ENCODE measurements at places on chromosomes 2 and 18.
A peak's percentile ranks its signal among the peaks of the same experiment; 100 is the strongest.

DNA sequence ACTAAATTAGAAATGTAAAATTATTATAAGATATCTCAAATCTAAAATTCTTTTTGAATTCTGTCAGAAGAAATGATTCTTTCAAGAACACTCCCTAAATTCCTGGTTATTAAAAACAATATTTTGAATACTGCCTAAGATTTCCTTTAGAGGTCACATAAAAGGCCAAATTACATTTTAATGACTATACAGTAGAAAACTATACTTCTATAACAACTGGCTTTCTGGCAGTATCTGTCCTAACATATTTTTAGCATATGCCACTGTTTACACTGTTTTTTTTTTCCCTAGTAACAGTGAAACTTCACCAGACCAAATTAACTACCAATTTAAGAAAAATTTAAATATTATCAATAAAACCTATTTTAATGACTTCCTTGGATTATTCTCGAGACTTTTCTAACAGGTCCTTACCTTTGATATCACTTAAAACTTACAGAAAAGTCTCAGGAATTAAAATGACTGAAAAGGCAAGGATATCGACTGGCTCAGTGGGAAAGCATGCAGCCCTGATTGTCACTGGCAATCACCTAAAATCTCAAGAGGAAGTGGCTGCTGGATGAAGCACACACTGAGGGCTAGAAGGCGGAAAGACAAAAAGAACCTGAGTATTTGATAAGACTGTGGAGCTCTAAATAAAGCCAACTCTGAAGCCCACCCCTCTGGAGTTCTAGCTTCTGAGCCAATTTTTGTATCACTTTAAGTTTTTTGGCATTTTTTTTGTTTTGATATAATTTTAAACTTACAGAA, 59.6 kb downstream of the SPIRE1 start:
- DNase-seq, result no peak

- DNase-seq, result no peak
Measured at GRCh38 chr2:79009388-79009787, 16.1 kb upstream of the REG3G start.

GRCh38 chr2:108575132-108575966, 41.1 kb downstream of the LIMS1 start:
- no peak for DNase-seq

- no peak for DNase-seq
Measured at GRCh38 chr2:5175231-5175630, 517.0 kb upstream of the SOX11 start.

DNA sequence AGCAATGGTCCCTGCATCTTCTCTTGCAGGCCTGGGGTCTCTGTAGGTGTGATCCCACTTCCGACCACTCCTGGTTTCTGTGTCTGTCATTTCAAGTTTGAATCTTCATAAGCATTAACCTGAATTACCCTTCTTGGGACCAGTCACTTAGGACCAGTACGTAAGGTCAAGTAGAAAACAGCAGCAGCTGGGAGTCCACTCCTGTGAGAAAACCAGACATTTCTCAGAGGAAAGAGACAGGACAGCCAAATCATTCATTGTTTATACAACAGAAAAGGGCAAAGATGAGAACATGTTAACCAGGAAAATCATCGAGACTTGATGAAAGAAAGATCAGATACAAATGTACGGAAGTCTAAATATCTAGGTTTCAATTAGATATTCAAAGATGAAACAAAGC, 163.0 kb downstream of the MREG start:
- DNase-seq, result no peak

- no peak for DNase-seq
Measured at GRCh38 chr2:8138923-8139667, 542.8 kb upstream of the ID2 start.

DNA sequence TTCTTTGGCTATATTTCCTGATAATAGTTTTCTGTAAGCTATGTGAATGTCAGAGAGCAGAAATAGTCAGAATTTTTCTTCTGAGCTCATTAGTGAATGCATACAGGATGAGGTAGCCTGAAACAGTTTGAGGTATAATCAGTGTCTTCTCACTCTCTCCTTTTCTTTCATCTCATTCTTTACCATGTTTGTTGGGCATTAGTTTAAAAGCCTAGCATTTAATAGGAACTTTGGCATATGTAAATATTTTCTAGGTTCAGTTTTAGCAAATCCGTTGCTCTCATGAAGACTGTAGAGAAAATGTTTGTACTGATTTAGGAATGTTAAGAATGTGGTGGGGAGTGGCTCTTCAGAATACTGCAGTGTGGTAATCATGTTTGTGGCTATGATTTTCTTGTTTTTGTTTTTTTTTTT, 119.4 kb downstream of the PARD3B start:
- no peak for DNase-seq

DNA sequence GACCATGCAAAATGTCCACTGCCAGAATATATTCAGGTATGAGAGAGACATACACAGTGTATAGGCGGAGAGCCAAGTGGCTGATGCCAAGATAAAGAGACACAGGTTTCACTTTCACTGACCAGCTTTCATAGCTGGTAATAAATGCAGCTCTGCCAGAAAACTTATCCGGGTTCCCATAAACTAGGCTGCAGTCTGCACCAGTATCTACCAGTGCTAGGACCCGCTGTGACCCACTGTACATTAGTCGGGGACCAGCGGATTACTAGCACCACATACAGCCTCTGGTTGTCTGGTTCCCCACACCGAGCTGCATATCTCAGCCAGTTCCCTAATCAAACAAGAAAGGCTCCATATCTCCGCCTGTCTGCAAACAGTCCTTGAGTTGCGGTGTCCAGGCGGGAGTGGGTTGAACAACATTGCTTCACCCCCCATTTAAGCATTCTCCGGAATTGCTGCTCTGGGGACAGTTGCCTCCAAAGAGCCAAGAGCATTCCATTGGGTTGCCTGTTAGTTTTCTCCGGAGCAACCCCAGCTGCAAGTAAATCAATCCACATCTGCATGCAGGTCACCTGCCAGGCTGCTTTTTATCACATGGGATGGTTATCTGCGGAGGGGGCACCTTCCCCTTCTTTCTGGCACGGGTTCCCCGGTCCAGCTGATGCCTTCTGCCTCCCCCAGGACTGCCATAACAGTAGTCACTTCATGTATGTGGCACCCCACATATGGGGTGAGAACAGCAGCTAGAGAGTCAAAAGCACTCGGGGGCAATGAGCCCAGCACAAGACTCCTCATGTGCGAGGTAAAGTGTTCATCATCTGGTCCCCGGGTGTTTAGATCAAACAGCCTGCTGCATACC, 18.0 kb upstream of the KLHL23 start:
- no peak for DNase-seq

DNA sequence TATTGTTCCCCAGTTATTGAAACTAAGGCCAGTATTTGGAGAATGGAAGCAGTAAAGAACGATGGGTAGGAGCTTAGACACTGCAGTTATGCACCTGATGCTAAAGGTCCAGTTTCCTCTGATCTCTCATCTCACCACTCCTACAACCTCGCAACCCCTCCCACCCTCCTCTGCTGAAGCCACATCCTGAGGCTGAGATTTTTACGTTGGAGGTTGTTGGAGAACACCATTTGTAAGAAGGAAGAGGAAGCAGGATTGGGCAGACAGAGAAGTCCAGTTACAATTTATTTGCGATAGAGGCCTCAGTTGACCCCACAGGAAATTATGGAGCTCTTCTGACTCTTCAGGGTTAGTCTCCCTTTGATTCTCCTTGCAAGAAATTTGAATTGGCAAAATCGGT, 54.3 kb upstream of the NDUFV2 start:
- DNase-seq, result no peak

DNA sequence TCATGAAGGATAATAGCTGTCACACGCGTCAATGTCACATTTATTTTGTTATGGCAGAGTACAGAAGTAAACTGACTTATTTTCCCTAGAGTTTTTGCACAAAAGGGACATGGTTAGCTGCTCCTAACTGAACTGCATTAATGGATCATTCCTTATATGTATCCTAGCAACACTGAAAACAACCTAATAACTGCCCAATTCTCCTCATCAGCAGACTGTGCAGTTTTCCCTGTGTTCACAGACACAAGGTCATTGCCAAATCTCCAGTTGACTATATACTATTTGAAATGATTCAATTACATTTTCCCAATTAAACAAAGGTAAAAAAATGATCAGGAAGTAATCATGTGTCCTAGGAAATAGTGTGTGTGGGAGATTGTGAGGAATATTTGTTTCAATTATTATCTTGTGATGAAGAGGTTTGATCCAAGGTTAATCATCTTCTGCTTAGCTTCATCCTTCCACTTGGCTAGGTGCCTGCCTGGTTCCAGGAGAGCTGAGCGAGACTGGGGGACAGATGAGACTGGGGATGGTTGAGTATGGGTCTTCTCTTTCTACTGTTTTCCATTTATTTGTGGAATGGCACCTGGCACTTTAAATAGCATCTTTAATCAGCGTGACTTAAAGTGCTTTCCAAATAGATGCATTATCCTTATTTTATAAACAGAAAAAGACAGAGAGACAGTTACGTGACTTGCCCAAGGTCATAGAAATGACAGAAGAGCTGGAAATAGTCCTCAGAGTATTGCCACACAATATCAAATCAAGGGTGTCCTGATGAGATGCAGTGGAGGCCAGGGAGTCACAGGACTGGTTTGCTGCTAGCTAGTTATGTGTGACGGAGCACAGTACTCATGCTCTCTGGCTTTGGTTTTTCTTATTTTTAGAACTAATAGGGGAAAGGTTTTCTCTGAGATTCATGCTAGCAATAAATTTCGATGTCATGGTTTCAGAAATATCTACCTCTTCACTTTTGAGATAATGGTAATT, 335.6 kb downstream of the PIK3C3 start:
- DNase-seq, result no peak

- peak; percentile 58 for DNase-seq
Measured at GRCh38 chr2:85678794-85679672, 11.0 kb upstream of the SFTPB start.

- no peak for DNase-seq
Measured at GRCh38 chr2:168241208-168241607, 6.2 kb downstream of the STK39 start.

DNA sequence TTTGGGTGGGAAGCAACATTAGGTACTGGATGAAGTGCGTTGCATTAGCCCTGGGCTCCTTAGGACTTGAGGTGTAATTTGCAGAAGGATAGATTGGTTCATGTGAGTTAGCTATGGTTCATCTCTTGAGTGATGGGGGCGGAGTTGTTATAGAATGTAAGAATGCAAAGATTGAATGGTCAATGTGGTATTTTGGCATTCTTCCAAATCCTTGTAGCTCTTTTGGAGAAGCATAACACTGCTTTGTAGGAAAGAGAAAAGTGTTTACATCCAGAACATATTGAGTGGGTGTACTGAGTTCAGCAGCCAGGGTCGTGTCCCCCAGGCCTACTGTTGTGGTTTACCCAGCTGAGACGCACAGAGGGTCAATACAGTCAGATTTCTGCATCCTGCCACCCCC, 173.5 kb downstream of the FMNL2 start:
- DNase-seq, result no peak

- DNase-seq, result no peak
Measured at GRCh38 chr18:9708434-9709303, 568 bp downstream of the RAB31 start.

DNA sequence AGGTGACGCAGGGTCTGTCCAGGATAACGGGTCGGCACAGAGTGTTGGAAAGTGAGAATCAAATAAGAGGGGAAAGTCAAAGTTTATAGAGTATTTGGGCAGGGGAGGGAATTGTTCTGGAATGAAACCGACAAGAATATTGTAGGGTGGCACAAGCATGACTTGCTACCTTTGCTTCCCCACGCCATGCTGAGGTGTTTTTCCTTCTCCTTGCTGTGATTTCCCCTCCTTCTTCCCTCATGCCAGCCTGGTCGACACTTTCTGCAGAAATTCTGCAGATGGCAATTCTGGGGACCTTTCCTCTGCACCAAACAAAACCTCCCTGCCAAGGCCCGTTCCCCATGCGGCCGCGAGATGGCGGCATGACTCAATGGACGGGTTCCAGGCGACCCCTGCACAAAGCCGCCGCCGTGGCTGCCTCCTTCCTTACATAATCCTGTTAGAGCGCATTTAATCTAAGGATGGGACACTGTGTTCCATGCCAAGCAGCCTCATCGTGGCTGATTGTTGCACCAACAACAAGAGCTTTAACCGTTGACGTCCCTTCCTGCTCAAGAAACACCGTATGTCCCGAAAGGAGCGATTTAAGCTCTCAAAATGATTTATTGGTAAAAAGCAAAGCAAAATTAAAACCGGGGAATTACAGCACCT, at the start of gene MRO:
MRO (minus strand) TSS at position 289 of the 651 bp plus-strand sequence. CDS start 10,616 bp downstream, outside the sequence.
- DNase-seq, result peak; percentile 74

DNA sequence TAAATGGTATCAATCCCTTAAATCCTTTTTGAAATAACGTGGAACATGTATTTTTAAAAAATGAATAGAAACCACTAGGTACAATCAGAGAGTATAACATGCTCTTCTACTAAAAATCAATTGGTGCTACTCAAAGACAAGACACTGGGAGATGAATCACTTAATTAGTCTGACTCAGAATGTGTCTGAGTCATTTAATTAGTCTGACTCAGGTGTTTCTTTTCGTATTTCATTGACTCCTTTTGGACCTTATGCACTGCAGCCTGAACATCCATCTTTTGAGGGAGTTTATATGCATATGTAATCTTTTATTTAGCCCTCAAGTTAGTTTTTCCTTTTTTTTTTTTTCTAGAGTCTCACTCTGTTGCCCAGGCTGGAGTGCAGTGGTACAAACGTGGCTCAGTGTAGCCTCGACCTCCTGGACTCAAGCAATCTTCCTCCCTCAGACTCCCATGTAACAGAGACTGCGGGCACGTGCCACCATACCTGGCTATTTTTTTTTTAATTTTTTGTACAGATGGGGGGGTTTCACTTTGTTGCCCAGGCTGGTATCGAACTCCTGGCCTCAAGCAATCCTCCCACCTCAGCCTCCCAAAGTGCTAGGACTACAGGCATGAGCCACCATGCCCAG, 26.5 kb downstream of the PPP4R3B start:
- peak; percentile 65 for DNase-seq

GRCh38 chr2:39530411-39530866, 93.4 kb upstream of the MAP4K3 start:
- DNase-seq, result no peak

DNA sequence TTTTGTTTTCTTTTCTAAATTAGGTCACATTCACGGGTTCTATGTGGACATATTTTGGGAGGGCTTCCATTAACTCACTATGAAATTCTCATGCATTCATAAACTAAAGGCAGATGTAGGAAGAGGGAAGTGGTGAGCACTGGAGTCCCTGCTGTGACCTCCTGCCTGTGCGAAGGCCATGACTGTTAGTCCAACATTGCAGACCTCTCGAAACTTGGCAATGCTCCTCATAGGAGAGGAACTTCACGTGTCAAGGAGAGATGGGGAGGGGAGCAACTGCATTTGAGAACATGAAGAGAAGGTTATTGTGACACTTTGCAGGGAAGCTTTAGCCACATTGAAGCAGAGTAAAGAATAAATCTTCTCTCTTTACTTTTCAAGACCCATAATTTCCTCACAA, 126.4 kb upstream of the HNMT start:
- no peak for DNase-seq

- DNase-seq, result no peak
Measured at GRCh38 chr2:44886414-44886813, 55.1 kb upstream of the SIX3 start.

DNA sequence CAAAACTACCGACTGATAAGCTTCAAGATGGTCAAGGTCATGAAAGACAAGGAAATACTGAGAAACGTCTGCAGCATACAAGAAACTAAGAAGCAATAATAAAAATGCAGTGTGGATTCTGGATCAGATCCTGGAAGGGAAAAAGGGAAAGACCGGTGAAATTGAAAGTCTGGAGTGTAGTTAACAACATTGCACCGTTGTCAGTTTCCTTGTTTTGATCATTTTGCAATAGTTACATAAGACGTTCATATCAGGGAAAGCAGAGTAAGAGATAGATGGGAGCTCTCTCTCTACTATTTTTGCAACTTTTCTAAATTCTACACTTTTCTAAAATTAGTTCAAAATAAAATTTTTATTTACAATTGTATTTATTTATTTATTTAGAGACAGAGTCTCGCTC, 15.0 kb upstream of the ZNF407 start:
- DNase-seq, result no peak
